ENCODE measurements at places on chromosomes 3 and 15.
A peak's percentile ranks its signal among the peaks of the same experiment; 100 is the strongest.

- DNase-seq: no peak
These were observed 64.2 kb downstream of the MYLK start for GRCh38 chr3:123819949-123820348.

DNA sequence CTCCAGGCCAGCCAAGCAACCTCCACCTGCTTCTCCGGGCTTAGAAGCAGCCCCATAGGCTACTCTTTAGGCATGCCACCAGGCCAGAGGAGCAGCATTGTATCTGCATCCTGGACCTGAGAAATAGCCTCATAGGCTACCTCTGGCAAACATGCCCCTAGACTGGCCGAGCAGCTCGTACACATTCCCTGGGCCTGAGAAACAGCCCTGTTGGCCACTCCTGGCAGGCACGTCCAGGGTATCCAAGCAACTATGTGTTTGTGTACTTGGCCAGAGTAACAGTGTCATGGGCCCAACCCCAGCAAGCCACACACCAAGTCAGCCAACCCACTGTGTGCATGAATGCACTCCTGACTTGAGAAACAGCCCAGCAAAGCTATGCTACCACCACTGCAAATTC lies 498.7 kb upstream of the CDIN1 start:
- no peak for DNase-seq

DNA sequence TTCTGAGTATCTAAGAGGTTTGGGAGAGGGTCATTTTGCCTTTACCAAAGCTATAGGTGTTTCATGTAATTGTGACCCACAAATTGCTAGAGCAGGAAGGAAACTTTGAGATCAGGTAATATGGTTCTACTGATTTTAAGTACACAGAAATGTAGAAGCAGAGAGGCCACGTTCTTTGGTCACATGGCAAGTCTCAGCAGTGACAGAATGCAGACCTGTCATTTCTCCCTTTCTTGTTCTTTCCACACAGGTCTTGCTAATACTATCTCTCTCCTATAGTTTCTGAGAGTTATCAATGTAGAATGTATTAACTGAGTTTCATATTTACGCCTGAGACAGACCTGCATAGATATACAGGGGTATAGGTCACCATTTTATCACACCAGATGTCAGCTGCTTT lies 10.9 kb upstream of the RTP1 start:
- DNase-seq: no peak

GRCh38 chr15:63181648-63182047 lies 7.8 kb upstream of the RAB8B start:
- no peak for DNase-seq

GRCh38 chr15:81596159-81596865 lies 222.3 kb upstream of the TMC3 start:
- DNase-seq: no peak

GRCh38 chr3:32972482-32973146 lies 21.2 kb downstream of the CCR4 start:
- DNase-seq: no peak

DNA sequence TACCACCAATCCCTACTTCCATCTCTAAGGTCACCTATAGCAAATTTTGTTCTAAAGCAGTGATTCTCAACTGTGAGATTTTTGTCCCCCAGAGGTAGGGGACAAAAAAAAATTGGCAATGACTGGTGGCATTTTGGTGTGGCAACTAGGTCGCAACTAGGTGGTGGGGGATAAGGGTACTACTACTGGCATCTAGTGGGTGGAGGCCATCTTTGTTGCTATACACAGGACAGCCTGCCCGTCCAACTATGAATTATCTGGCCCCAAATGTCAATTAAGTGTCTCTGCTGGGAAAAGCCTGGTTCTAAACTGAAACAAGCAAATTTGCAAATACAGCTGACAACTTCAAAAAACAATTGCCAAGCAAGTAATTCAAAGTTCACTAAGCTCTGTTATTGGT lies 1.4 kb downstream of the MTMR10 start:
- no peak for DNase-seq

GRCh38 chr15:47746516-47746915 lies 29.2 kb downstream of the SEMA6D start:
- DNase-seq: no peak

DNA sequence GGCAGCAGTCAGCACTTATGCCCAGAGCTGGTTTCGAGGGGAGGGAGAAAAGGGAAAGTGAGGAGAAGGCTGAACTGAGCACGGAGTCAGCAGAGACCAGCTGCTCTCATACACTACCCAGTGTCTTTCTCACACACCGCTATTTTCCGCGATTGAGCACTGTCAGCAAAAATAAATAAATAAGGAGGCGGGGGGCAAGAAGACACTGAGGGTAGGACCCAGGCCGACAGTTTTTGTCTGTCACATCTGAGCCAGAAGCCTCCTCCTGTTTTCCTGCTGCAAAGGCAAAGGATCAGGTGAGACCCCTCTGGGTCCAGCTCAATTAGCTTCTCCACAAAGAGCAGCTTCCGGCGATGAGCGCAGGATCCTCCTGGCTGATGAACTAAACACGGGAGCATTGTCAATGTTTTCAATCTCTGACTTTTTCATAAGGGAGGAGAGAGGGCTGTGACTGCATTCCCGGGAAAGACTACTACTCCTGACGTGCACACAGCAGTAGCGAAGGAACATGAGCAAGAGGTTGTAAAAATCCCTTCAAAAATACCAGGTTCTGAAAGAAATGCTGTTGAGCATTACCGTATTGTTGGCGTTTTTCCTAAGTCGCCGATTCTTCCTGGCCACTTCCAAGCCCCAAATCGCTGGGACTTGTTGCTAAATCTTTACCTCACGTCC lies 1.3 kb downstream of the FRMD5 start:
- peak; percentile 36 for DNase-seq

DNA sequence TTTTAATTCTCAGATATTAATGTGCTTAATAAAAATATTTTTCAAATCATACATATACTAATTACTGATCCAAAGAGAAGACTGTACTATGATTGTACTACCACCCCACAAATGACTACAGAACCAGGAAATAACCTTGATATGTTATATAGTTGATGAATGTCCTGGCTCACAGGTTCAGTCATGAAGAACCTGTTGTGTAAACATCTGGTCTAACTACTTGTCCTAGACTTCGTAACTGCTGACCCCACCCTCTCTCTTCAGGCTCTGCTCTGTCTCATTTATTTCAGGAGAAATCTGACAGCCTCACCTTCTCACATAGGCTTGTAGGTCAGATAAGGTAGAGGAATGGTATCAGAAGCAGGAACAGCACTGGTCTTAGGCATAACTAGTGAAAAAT lies 14.7 kb upstream of the CSTA start:
- peak; percentile 16 for DNase-seq

- DNase-seq: no peak
These were observed 1070.5 kb downstream of the SI start for GRCh38 chr3:164007765-164008164.

DNA sequence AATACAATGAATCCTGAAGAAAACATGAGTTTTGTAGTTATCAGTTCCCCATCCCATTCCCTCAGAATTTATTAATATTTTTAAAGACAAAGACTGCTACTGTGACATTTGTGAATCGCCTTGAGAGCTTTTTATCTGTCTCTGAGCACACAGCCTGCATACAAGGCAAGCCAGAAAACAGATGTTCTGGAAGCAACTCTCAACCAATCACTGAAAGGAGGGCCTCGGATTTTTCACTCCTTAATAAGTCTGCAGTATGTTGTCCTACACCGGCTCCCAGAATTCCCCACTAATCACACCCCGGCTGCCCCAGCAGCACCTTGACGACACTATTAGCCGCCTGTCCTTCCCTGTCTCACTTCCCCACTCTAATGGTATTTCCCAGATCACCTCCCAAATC lies 138.5 kb downstream of the ZNF621 start:
- no peak for DNase-seq

DNA sequence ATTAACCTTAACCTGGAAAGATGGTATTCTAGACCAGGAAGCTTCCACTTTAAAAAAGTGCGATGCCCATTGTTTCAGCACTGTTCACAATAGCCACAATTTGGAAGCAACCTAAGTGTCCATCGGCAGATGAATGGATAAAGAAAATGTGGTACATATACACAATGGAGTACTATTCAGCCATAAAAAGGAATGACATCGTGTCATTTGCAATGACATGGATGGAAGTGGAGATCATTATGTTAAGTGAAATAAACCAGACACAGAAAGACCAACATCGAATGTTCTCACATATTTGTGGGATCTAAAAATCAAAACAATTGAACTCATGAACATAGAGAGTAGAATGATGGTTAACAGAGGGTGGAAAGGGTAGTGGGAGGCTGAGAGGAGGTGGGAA lies 94.2 kb downstream of the NR2F2 start:
- no peak for DNase-seq

DNA sequence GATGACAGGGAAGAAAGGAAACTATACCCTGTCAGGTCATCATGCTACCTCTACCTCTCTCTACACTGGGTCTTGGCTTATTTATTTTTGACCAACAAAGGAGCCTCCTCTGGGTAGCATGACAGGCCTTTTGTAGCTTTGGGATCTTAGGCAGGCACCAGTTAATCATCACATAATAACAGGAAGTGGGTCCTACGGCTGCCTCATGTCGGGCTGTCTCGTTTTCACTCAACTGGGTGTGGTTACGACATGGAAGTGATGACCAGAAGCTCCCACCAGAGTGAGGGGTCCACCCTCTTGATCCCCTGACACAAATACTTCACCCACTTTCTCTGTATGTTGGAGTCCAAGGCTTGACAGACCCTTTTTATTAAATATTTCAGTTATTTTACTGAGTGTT lies 105.3 kb downstream of the CD47 start:
- no peak for DNase-seq
